ENCODE measurements at places on chromosomes 7 and 10.

DNA sequence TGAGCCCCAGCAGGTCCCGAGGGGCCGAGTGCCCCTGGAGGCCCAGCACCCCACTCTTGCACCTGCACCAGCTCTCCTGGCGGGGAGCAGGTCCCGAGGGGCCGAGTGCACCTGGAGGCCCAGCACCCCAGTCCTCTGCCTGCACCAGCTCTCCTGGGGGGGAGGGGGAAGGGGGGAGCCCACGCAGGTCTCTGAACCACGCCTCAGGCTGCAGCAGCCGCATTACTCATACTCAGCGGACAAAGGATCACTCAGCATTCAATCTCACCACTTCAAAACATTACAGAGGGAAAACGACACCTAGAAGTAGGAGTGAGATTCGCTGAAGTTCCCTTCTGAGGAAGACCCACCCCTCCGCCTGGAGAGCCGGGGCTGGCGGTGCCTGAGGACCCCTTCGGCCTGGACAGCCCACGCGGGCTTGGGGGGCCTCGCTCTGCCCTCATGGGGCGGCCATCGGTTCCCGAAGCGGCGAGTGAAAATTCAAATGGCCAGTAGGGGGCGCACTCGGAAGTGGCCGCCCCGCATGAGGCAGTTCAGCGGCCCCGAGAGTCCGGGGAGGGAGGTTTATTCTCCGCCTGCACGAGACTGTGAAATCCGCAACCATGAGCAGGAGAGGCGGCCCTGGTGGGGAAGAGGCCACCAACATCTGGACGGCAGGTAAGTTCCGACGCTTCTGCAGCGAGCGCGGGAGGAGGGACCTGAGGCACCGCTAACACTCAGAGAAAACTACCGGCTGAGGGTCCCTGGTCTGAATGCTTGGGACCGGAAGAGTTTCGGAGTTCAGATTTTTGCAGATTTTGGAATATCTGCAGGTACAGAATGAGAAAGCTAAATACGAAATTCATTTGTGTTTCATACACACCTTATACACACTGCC lies 1.1 kb upstream of the GPER1 start:
- DNase-seq, result peak; percentile 89

DNA sequence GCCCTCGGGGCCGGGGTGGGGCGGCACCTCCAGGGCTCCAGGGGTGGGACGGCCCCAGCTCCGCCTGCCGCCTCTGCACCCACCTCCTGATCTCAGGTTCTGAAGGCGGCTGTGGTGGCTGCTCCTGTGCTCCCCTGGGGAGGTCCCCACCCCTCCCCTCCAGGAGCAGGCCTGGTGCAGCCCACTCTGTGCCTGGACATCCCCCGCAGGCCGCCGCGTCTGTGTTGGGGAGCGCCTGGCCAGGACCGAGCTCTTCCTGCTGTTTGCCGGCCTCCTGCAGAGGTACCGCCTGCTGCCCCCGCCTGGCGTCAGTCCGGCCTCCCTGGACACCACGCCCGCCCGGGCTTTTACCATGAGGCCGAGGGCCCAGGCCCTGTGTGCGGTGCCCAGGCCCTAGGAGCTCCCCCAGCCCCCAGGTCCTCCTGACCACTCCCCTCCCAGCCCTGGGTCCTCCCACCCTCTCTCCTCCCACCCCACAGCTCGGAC lies 5.5 kb downstream of the CYP2W1 start:
- DNase-seq, result peak; percentile 56

- DNase-seq, result no peak
These were observed 20.5 kb upstream of the MLXIPL start for GRCh38 chr7:73644688-73645286.

DNA sequence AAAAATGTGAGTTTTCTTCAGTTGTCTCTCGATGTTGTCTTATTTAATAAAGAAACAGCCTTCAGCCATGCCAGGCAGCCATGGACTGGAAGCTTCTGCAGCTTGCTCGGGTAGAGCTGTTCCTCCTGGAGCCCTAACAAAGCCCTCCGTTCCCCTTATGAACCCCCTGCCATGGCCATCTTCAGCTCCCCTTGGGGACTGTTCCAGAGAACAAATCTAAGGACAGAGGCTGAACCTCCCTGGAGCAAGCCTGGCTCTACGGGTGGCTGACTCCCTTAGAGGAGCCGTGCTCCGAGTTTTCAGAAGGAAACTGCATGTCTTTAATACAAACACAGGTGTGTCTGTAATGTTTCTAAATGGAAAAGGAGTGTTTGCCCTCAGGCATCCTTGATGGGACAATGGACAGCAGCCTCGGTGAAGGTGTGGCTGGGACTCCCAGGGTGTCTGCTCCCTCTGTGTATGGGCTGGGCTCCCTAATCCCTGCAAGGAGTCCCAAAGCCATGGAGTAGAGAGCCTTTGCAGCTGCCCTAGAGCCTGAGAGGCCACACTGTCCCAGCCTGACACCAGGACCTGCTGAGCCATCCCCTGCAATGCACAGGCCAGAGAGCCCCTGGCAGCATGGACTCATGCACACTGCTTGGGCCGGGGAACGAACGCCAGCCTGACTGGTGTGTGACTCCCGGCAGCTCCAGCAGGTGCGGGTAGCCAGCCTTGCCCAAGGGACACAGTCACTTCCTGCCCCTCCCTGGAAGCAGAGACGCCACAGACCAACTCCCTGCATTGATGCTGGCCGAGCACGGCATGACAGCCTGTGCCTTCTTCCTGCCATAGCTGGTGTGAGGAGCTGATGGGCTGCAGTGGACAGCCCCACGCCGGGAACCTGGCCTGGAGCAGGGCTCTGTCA lies 381.8 kb downstream of the TCERG1L start:
- no peak for DNase-seq

DNA sequence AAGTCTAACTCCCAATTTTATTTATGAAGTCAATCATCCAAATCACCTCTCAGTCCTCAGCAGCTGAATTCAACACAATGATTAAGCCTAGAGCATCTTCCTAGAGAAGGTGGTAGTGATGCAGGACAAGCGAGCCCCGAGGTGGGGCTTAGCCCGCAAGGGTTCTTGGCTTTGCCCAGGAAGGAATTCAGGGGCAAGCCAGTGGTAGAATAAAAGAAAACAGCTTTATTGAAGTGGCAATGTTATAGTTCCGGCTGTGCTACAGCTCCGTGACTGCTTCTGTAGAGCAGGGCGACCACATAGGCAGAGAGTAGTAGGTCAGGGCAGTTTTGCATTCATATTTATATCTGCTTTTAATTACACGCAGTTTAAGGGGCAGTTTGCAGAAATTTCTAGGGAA lies 18.1 kb downstream of the IL2RA start:
- no peak for DNase-seq

GRCh38 chr7:73742753-73743641 lies 4.4 kb upstream of the ABHD11 start:
- DNase-seq, result peak; percentile 87

Measured in right kidney (tissue), 9 donors.